ENCODE measurements at places on chromosomes 11 and 22.

GRCh38 chr11:23540101-23540561 lies 679.9 kb upstream of the CCDC179 start:
- DNase-seq: no peak

GRCh38 chr22:20436768-20437612 lies 635 bp downstream of the SCARF2 start:
- DNase-seq: no peak

GRCh38 chr11:11944444-11944843 lies 64.0 kb downstream of the DKK3 start:
- DNase-seq: no peak

- DNase-seq: no peak
Observed at GRCh38 chr22:19637408-19638281, 76.7 kb upstream of the SEPTIN5 start.

DNA sequence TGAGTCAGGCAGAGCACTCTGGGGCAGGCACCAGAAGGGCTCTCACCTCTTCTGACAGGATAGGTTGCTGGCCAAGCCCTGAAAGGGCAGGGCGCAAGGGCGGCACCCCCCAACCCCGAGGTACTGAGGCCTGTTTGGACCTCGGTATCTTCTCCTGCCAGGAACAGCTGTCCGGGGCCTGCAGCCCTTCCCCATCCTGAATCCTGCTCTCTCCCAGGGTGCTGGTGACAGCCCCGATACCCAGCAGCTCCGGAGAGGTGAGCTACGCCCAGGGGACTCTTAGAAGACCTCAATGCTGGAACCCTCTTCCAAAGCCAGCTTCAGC lies 79.1 kb downstream of the PHF21B start:
- no peak for DNase-seq

DNA sequence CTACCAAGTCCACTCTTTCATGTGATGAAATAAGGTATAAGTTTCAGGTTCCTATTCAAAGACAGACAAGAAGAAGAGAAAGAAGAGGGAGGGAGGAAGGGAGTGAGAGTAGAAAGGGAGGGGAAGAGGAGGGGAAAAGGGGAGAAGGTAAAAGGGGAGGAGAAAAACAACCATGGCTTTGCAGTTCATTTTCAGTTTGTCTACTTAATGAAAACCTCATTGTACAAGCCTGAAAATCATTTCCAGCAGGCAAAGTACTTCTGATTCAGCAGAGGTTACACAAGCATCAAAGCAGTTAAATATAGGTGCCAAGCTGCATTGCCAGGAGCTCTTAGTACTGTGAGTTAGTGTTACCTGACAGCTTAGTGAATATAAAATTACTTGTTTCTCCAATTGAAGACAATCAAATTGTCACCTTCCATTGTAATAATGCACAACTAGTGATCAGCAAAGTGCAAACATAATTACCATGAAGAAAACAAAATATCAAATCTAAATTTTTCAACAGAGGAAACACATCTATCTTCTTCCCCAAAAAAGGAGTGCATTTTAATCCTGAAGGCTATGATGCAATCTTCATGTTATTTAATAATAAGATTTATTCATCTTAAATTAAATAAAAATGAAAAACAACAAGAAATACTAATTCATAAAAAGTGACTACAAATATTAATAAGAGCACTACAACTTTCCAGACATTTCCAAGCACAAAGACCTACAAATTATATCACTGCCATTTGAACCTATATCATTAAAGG lies 8.2 kb downstream of the SOX6 start:
- no peak for DNase-seq

GRCh38 chr11:111422494-111423249 lies 43.6 kb upstream of the POU2AF1 start:
- no peak for DNase-seq

GRCh38 chr11:29534836-29535235 lies 482.0 kb downstream of the KCNA4 start:
- no peak for DNase-seq

GRCh38 chr22:27829620-27830019 lies 28.1 kb upstream of the MN1 start:
- no peak for DNase-seq

DNA sequence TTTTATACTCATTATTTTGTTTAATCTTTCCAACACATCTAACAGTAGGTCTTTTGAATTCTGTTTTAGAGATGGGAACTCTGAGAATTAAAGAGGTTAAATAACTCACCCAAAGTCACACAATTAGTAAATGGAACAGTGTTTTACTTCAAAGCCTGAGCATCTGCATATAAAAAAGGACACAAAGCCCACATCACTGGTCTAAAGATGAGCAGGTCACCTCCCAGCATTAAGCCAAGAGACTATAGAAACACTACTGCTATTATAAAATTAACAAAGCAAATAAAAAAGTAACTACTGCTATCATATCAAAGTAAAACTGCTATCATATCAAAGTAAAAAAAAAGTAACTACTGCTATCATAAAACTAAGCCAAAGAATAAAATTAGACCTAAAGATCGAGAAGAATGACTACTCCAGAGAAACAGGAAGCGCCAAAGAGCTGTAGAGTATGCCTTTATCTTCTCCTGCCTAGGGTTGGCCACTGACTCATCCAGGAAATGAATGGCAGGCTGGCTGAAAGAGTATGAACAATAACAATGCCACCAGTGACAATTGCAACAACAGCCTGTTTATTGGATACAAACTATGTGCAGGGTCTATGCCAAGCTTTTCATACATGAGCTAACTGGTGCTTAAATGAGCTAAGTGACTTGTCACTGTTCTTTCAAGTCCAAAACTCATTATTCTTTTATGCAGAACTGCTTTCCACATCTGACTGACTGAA lies 1153.0 kb upstream of the TENM4 start:
- no peak for DNase-seq

- no peak for DNase-seq
Observed at GRCh38 chr11:14110629-14111028, 148.1 kb downstream of the SPON1 start.

DNA sequence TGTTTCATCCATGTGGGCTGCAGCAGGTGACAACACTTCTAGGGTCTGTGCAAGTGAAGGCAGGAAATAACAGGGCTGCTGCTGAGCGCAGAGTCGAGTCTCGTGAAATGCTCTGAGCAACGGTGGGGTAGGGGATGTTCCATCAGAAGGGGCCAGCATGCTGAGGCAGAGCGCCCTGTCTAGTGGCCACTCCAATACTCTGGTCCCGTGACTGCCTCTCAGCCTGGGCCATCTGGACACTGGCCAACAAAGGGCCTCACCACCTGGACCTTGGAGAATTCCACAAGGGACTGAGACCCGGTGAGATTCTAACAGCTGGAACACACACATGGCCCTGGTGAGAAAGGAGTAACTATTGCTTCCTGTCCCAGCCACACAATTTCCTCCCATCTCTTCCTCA lies 375.7 kb downstream of the SHANK2 start:
- no peak for DNase-seq

GRCh38 chr11:121841487-121842191 lies 274.4 kb downstream of the BLID start:
- no peak for DNase-seq

- no peak for DNase-seq
Observed at GRCh38 chr11:28636566-28636965, 528.4 kb downstream of the METTL15 start.

DNA sequence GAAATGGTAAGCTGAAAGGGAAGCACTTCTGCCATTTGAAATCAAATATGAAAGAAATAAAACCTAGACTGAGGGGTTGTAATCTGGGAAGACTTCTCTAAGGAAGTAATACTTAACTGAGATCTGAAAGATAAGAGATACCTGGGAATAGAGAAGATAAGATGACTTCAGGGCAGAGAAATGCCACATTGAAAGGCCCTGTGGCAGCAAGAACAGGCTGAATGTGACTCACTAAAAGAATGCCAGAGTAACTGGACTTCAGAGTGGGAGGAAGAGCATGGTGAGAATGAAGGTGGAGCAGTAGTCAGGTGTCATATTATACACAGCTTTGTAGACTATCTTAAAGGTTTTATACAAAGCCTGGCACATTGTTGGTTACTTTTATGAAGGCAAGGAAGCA lies 17.6 kb downstream of the CALCA start:
- no peak for DNase-seq

DNA sequence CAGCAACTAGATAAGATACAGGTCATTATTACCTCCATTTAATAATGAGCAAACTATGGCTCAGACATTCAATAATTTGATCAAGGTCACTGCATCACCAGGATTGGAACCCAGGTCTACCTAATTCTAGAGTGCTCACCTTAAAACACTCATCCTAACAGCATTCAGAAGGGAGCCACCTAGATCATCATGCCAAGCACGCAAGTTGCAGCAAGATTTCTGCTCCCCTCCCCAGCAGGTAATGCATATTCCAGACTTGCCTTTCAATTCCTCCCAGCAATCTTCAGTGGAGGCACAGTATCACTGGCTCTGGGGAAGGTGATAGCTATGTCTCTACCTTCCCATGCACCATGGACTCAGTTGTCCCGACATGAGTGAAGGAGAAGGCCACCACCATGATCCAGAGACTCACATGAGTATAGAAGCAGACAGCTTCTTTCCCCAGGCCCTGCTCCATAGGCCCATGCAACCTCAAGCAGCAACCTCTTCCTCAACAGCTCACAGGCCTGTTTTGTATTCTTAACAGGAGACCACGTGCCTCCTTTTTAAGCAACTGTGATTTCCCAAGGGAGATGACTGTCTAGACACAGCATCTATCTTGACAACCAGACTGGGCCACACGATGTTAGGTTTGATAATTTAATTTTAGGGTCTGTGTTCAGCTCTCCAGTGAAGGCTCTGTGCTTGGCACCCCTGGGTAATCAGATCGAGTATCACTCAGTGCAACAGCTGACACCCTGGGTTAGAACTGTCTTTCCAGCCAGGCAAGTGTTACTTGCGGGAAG lies 36.4 kb downstream of the RAB30 start:
- DNase-seq: no peak

GRCh38 chr11:79101656-79102055 lies 339.2 kb downstream of the TENM4 start:
- no peak for DNase-seq

DNA sequence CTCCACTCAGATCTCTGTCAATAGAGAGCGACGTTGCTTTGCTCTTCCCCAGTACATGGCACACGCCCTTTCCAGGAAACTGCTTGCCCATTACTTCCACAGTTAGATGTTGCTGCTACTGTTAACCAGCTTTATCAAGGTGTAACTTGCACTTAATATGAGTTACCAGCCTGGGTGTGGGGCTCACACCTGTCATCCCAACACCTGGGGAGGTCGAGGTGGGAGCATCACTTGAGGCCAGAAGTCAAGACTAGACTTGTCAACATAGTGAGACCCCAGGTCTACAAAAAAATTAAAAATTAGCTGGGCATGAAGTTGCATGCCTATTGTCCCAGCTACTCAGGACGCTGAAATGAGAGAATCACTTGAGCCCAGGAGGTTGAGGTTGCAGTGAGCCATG lies 177.1 kb upstream of the B3GAT1 start:
- no peak for DNase-seq

GRCh38 chr11:111604392-111605009 lies 2.3 kb downstream of the SIK2 start:
- DNase-seq: peak; percentile 41

GRCh38 chr22:42644422-42645340 lies 4.3 kb upstream of the ATP5MGL start:
- no peak for DNase-seq

DNA sequence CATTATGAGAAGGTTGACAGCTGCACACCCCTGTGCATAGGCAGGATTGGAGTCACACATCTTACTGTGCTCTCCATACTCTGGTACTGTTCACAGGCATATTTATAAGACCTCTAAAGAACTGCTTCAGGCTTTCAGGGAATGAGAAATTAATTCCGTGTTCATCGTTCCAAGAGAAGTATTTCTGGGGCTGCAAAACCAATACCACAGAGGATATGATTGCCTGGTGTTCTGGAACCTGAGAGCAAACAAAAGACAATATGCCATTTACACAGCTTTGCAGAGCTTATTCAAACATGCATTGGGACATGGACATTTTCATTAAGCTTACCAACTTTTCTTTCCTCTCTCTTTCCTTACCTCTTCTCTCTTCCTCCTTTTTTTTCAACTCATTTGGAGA lies 388.7 kb downstream of the NTM start:
- DNase-seq: no peak

- no peak for DNase-seq
Observed at GRCh38 chr11:59807047-59807610, 3.4 kb downstream of the MRPL16 start.

DNA sequence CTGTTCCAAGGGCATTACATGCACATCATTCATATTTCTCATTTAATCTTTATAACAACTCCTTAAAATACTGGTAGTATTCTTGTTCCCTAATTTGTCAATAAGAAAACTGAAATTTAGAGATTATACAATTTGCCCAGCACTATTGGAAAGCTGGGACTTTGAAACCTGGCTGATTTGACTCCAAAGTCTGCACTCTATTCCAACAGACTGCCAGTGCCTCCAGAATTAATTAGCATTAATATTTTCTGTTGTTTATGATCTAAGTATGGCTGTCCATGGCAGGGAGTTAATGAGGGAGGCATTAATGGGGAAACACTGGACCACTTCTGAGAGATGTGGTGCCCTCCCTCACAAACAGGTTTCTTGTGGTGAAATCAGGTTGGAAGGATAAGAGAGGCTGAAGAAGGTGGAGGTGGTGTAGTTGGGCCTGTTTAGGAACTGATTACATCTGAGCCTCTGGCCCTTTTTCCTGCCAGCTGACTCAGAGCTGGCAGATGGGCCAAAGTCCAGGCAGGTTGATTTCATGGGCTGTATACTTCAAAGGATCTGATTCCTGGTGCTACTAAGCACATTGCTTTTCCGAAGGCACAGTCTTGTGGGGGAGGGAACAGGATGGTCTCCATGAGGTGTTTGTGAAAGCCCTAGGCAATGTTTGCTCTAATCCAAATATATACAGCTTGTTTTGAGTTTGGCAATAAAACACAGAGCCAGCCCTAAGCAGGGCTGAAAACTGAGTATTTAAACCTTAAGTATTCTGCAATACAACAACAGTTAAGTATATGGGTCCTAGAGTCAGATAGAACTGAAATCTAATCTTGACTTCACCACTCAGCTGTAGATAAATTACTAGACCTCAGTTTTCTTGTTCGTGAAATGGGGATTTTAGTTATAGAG lies 21.0 kb upstream of the RAB30 start:
- DNase-seq: no peak

DNA sequence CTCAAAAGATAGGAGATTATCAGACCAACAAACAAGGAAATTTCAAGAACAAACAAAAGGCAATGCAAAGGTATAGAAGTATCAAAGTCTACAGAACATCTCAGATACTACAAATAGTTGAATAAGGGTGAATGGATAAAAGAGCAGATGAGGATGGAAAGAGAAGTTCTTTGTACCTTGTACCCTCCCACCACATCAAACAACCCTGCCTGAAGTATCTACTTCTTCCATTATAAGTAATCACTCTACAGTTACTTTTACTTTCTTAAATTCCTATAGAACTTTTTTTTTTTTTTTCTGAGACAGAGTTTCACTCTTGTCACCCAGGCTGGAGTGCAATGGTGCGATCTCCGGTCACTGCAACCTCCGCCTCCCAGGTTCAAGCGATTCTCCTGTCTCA lies 35.1 kb downstream of the MTMR2 start:
- no peak for DNase-seq

DNA sequence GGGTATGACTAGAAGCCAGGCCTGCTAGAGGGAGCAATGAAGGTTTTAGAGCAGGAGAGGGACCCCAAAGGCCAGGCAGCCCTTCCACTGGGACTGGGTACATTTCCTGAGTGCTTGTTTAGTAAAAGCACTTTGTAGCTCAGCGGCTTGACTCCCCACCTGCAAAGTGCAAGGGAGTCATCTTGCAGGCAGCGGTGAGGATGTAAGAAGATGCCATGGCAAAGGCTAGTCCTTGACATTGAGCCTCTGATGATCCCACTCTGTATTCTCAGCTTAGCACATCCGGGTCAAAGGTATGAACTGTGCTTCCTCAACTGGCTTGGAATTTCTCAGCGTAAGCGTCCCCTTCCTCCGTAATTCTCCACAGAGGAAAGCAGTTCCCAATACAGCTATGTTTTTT lies 3.1 kb upstream of the UBE2L3 start:
- no peak for DNase-seq
